NCI-H1930 (cell line): ENCODE measurements at places on chromosomes 4 and X.

DNA sequence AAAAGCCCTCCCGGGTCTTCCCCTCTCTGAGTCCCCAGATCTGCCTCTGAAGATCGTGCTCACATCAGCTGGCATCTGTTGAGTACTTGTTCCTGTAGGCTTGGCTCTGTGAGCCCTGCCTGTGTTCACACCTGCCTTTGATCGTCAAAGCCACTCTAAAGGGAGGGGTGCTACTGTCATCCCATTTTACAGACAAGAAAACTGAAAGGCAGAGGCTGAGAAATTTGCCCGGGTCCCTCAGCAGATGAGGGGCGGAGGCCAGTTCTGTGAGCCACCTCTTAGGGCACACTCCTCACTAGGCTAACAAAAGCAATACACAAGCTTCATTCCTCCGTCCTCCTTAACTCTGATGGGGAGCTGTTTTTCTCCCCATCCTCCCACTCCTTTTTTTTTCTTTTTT is 655 bp downstream of the CYTL1 start:
- no peak for DNase-seq

GRCh38 chr4:76725039-76725438 is 172.9 kb downstream of the SOWAHB start:
- no peak for DNase-seq

GRCh38 chrX:23811108-23811651 is 28.2 kb downstream of the SAT1 start:
- no peak for DNase-seq

DNA sequence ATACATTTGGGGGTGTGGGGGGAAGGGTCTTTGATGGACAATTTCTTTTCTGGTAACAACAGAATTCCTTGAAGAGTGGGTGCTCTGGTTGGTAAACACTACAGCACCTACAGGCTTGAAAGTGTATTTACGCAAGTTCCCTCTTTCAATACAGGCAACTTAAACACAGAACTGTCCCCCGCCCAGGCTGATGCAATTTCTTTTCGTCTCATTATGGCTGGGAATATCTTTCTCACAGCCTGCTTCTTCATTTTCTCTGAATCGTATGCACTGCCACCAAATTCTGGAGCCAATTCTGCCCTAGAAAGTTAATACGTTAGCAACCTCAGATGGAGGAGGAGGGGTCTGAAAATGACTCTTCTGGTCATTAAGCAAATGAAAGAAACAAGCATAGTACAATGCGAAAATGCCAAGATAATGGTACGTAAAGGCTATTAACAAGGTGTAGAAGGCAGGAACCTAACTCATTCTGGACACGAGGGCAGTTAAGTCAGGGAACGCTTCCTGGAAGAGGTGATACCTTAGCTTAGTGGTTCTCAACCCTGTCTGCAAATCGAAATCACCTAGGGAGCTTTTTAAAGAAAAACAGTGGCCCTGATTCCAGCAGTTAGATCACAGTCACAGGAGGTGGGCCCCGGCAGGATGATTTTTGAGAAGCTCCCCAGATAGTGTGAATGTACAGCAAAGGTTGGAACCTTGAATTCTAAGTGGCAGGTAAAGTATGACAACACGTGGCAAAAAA is 1.0 kb downstream of the AGA start:
- DNase-seq: no peak

DNA sequence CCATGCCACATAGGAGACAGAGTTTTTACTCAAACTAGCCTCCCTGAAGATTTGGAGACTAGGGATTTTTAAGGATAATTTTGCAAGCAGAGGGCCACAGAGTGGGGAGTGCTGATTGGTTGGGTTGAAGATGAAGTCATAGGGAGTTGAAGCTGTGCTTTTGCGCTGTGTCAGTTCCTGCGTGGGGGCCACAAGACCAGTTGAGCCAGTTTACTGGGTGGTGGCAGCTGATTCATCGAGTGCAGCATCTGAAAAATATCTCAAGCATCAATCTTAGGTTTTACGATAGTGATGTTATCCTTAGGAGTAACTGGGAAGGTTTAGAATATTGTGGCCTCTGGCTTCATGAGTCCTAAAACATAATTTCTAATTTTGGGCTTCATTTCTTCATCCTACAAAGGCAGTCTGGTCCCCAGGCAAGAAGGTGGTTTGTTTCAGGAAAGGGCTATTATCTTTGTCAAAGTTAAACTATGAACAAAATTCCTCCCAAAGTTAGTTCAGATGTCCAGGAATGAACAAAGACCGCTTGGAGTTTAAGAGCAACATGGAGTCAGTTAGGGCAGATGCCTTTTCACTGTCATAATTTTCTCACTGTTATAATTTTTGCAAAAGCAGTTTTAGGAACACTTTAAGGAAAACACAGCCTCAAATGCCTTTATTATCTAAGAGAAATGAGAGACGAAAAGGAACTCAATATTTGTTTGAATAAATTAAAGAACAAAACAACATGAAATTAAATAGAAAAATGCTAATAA is 960.8 kb upstream of the PRKX start:
- DNase-seq: no peak

DNA sequence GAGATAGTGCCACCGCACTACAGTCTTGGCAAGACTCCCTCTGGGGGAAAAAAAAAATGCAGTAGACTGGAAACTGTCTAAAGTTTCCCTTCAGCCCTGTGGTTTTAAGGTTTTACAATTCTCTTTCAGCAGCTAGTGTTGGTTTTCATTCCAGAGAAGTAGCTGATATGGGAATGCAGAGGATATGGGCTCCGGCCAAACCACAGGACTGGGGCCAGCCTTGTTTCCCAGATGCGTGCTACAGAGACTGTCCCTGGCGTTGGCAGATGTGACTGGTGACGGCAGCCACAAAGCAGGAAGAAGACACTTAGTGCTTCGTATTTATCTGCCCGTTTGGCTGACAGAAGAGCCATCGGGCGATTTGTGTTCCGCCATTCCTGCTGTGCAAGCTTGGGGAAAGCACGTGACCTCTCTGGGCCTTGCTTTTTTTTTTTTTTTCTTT is 43.2 kb downstream of the ZBTB49 start:
- no peak for DNase-seq

DNA sequence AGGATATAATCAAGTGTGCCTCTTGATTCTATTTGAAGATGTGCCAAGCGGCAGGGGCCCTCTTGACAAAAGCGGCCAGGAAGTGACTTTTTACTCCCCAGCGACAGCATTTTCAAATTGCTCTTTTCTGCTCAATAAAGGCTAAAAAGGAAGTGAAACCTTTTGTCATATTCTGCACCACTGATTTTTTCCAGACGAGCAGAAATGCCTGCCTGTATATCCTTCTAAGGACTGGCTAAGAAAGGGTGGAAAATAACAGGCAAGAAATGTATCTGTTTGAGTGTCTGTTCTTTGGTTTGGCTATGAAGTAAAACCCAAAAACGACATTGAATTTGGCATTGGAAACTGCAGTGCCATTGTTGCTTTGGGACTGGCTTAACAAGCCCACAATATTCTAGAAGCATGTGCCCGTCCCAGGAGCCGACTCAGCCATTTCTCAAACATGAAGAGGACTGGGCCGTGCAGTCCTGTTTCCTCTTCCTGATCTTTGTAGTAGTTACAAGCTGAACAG is 25.4 kb downstream of the TMSB4X start:
- DNase-seq: no peak

DNA sequence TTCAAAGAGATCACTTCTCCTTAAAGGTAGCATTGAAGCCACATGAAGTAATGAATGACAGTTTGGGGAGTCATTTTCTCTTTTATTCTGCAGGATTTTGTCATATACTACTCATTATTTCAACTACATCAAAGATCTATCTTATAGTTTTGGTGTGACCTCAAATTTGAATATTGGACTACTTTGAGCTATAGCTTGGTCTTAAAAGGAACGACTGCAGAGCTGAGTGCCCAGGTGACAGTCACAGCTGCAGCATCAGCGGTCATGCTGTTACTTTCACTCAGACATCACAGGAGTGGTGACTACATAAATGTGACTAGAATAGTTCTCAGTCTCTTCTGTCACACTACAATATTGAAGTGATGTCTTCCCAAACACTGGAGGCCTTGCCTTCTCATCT is 10.7 kb upstream of the SPCS3 start:
- no peak for DNase-seq

DNA sequence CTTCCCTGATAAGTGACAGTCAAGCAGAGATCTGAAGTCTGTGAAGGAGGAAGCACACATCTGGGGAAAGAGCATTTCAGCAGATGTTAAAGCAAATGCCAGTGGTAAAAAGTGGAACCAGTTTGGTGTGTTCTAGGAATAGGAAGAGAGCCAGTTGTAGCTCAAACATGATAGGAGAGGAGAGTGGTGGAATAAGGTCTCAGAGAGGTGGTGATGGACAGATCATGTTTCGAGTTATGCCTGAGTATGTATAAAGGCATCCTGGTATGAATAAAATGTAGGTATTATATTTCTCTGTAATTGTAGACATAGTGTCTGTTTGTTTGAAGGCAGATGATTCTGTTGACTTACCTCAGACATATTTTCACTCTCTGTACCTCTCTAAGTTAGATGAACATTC is 89.1 kb downstream of the LARP7 start:
- no peak for DNase-seq

- no peak for DNase-seq
Measured at GRCh38 chr4:82865592-82865991, 25.4 kb downstream of the SEC31A start.

DNA sequence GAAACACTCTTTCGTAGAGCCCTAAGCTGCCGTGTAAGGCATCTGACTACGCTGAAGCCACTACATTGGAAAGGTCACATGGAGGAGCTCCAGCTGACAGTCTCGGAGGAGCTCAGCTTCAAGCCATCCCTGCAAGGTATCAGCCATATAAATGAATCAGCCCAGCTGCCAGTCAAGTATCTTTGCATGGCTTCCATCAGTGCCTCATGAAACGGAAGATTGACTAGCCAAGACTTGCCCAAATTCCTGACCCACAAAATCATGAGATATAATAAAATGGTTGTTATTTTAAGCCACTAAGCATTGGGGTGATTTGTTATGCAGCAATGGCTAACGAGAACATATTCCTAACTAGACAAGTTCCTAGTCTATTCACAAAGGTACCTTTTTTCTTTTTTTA is 104.1 kb upstream of the SCOC start:
- DNase-seq: no peak

GRCh38 chr4:169956091-169956843 is 69.9 kb downstream of the MFAP3L start:
- DNase-seq: no peak

- DNase-seq: no peak
Measured at GRCh38 chr4:176834531-176834930, 41.8 kb upstream of the VEGFC start.

DNA sequence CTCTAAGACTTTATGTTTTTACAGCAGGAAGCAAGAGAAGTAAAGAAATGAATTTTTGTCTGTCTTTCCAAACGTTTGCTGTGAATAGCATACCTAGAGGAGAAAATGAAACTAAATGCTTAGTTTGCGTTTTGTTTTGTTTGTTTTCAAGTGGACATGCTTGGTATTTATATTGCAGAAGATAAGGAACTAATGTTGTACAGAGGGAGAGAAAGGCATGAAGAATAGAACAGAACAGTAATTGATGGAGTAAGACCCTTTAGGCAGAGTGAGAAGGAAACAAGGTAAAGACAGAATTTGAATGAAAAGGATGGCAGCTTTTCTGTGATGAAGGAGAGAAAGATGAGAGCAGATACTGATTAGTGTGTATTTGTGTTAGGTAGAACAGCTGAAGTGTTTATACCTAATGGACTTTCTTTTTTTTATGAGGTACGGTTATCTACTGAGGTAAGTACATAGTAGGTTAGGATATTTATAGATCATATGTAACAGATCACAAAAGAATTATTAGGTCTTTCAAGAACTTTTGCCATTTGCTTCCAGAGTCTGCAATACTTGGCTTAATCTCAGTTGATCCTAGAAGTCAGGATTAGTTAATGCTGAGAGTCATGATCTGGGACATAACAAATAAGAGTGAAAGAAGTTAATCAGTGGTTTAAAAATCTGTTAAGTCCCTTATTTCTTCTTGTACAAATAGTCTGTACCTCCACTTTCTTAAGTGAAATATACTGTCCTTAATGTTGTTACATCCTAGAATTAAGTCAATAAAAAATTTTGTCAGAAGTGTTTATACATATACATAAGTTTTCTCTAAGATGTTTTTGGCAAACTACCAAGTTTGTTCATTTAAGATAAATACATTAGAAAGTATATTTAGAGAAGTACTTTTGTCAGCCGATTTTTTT is 36.8 kb downstream of the FABP2 start:
- DNase-seq: no peak

DNA sequence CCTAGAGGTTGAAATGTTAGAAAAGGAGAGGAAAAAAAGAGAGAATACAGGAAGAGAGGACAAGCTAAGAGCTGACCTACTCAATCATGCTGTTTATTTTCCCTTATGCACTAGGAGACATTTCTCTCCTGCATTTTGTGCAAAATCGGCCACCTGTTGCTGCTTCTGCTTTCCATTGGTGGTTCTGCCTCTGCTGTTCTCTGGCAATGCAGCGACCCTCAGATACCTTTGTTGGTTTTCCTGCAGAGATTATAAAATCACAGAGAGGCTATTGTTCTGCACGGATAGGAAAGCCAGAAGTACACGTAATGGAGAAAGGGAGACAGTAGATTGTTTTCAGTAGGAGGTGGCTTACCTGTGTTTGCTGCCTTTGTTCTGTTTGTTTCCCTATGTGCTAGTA is 108.9 kb downstream of the UNC5C start:
- DNase-seq: peak; percentile 4

DNA sequence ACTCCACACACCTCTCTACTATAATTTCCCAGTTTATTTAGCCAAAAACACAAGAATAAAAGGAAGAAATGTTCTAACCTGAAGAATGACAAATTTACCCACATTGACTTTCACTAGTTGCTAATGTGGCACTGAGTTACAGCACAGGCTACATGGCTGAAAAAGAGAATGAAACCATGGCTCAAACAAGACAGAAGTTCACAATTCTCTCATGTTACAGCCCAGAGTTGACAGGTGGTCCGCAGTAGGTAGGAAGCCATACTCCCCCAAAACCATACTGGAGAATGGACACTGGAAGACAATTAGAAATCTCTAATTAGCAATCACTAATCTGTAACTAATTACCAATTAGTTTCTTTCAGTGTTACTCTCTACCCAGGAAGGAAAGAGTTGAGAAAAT is 170.8 kb downstream of the ADGRA3 start:
- no peak for DNase-seq

- DNase-seq: no peak
Measured at GRCh38 chr4:76698141-76698540, 199.8 kb downstream of the SOWAHB start.
